Colonic mucosa (tissue), 4 donors: ENCODE measurements at places on chromosomes 11 and 22. TPM values are rescaled to one million over a fixed set of nuclear protein-coding genes. Genes with fewer than 3 reads are reported as not detected.

Gene OR51I1
- not detected for total RNA-seq

Gene TSGA10IP
- not detected for total RNA-seq

Gene DNAJB7
- 0.16 TPM for total RNA-seq

Gene ABCC8
- total RNA-seq = 2.1 TPM

Gene SOX6
- 3.0 TPM for total RNA-seq

Gene APOBEC3F
- total RNA-seq = 7.3 TPM

Gene DENND5A
- total RNA-seq = 24.8 TPM

GRCh38 chr22:27223317-27224177 lies 566.2 kb downstream of the MIAT start:
- no peak for DNase-seq

- DNase-seq = no peak
These were observed 23.4 kb upstream of the SHISAL1 start for GRCh38 chr22:44335903-44336803.

GRCh38 chr22:42996646-42997365 lies 18.1 kb downstream of the PACSIN2 start:
- no peak for DNase-seq

DNA sequence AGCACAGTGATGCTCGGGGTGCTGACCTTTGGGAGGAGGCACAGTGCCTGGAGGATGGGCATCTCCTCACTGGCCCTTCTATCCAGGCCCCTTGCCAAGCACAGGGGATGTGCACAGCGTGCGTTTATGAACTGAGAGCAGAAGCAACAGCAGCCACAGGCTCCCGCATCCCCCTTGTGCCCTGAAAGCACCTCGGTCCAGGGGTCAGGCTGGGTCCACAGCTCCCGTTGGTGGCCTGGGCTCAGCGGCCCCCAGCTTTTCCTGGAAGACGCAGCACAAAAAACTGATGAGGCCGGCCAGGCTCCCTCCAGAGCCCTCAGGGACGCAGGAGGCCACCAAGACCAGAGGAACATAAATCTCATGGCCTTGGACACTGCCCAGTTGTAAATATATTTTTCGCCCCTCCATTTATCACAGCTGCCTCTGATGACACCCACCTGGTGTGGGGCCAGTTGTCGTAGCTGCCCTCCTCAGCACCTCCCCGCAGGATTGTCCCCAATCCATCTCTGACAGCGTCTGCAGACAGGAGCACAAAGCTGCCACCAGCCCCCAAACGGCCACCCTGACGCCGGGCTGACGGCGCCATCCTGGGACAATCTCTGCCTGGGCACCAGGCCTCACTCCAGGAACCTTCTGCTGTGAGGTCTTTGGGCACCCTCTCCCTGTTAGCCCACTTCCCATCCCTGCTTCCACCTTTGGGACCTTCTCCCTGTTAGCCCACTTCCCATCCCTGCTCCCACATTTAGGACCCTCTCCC lies 203.1 kb downstream of the BRD1 start:
- DNase-seq = no peak

DNA sequence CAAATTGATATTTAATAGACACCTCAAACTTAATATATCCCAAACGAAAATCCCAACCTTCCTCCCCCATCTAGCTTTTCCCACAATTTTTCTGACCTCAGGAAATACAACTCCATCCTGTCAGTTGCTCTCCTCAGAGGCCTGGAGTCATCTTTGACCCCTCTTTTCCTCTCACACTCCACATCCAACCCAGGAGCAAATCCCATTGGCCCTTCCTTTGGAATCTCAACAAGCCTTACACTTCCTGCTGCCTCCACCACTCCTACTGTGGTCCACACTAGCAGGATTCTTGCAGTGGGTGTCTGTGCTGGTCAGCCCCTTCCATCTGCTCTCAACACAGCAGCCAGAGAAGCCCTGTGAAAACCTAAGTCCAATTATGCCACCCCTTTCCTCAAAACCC lies 39.3 kb upstream of the RFPL3 start:
- DNase-seq = no peak

GRCh38 chr22:35811670-35812069 lies 94.0 kb downstream of the APOL5 start:
- DNase-seq = no peak

DNA sequence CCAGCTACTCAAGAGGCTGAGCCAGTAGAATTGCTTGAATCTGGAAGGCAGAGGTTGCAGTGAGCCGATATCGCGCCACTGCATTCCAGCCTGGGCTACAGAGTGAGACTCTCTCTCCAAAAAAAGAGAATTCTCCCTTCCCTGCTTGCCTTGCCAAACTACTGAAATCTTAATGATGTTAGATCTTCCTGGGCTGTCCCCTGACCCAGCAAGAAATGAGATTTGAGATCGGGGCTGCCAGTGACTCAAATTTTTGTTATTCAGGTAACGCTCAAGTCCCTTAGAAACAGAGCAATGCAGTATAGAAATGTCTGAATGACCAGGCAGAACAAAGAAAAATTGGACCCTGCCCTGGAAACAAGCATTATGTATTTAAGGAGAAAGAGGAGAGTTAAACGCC lies 4.0 kb upstream of the RBFOX2 start:
- no peak for DNase-seq

- no peak for DNase-seq
These were observed 901.5 kb upstream of the CHORDC1 start for GRCh38 chr11:91124363-91124762.

DNA sequence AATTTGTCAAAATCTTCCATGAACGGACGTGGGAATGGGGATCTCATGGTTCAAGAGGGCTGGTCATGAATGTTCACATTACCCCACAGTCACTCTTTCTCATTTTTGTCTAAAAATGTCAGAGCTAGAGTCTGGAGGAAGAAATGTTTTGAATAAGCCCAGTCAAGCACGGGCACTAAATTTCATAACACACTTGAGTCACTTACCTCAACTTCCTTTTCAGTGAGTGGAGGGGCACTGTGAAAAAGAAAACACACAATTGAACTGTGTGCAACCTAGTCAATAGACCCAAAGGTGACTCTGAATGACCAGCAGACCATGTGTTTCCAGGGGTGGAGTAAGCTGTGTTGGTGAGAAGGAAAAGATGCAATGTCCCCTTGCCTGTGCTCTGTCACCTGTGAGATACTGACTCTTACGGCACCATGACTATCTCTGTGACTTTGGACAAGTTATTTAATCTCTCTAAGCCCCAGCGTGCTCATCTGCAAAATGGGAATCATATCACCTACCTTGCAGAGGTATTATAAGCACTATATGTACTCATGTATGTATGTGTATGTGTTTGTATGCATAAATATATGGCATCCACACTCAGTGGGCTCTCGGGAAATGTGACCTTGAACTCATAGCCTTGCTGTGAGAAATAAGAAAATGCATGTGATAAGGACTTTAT lies 38.2 kb upstream of the LYVE1 start:
- peak; percentile 12 for DNase-seq

DNA sequence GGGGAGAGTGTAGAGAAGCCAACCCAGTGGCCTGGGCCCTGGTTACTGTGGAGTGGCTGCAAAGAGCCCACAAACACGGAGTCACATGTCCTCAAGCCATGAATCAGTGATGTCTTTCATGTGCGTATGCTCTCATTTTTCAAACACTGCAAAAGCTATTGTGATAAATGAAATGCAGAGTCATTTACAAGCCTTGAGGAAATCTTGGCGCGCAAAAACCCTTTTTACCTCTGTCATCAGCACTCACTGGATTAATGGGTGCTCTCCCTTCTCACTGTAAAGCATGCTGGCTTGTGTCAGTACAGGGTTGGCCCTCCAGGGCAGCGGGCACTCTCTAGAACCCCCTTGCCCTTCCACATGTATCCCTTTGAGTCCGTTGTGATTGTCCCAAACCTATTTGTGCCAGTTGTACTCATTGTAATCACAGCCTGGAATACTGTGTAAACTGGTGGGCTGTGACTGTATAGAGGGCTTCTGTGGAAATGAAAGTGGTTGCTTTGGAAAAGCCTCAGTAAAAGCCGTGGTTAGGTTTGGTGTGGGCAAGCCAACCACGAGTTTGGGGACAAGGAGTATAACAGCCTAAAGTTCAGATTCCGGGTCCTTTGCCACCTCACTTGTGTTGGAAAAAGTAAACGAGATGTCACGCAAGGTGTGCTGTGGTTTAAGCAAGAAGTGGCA lies 10.4 kb downstream of the GNAZ start:
- no peak for DNase-seq

DNA sequence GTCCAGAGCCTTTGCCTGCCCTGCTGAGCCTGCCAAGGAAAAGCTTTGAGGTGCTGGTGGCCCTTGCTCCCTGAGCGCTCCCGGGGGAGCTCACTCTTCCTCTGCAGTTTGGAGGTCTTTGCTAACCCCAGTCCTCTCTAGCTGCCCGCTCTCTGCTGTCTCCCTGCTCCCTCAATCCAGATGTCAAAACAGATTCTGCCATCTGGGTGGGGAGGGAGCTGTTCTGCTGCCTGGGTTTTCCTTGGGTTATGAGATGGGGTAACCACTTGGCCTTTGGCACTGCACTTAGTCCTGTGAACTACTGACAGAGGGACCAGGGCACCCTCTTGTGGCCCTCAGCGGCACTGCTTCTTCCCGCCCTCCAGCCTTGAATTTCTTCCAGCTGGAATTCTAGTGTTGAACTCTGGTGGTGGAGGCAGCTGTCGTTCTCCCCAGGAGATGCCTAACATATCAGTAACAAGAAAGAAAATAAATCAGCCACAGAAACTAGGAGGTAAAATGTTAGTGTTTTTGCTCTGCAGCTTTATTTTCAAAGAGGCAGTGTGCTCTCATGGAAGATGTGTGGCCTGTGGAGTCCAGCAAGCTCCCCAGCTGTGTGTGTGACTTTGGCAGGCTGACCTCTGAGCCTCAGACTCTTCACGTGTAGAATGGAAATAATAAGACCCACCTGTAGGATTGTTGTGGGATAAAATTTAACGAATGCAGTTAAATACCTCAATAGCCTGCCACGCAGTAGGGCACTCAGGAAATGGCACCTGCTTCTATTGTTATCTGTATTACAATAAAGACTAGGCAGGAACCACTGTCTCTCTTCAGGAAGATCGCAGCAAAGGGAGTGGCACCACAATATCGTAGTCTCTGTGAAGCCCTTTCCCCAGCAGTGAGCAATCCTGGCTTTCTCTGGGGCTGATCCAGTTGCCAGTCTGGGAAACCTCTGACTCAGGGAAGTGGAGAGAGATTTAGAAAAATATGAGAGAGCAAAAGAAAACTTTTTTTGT lies 23.4 kb downstream of the ARFGAP2 start:
- peak; percentile 88 for DNase-seq

- DNase-seq = peak; percentile 60
These were observed 12.1 kb downstream of the GATD1 start for GRCh38 chr11:765025-765801.

DNA sequence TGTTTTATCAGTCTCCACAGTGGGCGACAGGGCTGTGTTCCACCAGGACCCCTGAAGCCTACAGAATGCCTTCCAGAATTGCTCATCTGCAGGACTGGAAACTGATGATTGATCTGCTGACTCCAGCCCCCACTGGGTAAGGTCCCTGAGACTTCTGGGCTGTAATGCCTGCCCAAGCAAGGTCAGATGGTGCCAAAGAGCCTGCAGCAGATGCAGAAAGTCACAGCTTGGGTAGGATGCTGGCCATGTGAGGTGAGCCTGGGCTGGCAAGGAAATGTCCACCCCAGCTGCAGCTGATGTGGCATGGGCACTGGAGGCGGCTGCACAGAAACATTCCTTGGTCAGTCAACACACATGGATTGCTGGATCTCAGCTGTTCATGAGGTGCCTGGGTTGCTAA lies 30.9 kb downstream of the LRRC32 start:
- DNase-seq = peak; percentile 10

DNA sequence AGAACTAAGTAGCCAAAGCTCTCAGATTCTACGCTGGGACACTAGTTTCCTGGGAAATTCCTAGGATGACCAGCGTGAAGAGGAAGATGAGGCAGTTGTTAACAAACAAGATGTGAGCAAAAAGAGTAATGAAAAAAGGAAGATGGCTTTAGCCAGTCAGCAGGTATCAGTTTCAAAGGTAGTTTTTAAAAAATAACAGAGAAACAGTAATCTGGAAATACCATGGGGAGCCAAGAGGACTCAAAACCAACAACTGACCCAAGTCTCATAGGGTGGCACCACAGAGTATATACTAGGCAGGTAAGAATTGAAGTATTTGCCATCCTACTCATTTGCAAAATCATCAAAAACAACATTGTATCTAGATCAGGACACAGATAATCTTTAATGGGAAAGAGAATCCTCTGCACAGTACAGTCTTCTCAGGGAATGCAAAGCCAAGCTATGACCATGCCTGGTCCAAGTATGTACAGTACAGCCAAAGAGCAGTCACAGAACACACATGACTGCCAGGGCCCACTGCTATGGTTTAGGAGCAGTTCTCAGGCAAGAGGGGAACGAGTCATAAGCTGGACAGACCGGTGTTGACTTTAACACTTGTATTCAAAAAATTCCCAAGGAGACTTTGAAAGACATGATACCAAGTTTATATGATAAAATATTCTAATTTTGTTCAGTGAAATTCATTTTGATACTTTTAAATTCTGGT lies 20.6 kb downstream of the MSANTD4 start:
- no peak for DNase-seq

GRCh38 chr11:118129471-118130172 lies 23.0 kb downstream of the SCN4B start:
- no peak for DNase-seq

DNA sequence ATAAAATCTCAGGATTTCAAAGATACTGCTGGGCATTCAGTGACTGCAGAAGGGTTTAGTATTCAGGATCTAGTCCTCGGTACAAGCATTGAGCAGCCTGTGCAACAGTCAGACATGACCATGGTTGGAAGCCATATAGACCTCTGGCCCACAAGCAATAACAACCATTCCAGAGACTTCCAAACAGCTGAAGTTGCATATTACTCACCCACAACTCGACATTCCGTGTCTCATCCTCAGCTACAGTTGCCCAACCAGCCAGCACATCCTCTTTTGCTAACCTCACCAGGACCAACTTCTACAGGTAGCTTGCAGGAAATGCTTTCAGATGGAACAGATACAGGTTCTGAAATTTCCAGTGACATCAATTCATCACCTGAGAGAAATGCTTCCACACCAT lies 156.8 kb downstream of the C11orf91 start:
- no peak for DNase-seq

GRCh38 chr11:61679893-61680621 lies at the start of gene DAGLA:
DAGLA (plus strand) TSS chr11:61680391; CDS start chr11:61720156, 39,765 bp downstream.
- peak; percentile 75 for DNase-seq

GRCh38 chr11:21628641-21629040 lies 564.2 kb upstream of the ANO5 start:
- DNase-seq = no peak

DNA sequence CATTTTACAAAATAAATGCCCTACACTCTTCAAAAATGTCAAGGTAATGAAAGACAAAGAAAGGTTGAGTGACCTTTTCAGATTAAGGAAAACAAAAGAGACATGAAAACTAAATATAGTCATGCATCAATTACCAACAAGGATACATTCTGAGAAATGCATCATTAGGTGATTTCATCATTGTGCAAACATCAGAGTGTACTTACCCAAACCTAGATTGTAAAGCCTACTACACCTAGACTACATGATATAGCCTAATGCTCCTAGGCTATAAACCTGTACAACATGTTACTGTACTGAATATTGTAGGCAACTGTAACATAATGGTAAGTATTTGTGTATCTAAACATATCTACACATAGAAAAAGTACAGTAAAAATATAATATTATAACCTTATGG lies 26.7 kb downstream of the INTS4 start:
- no peak for DNase-seq
